Activated naive CD4-positive, alpha-beta T cell (primary cell): ENCODE measurements at places on chromosomes 6 and 20.

DNA sequence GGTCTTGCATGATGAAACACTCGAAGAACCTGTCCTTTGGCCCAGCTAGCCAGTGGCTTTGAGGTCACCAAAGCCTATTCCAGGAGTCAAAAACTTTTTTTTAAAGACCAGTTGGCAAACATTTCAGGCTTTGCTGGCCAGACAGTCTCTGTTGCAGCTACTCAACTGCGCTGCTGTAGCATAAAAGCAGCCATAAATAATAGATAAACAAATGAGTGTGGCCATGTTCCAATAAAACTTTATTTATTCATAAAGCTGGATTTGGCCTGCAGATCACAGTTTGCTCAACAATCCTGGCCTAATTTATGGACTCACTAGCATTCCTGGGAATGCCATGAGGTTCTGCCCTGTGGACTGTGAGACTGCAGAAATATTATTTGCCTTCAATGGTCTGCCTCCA lies 68.8 kb upstream of the LTV1 start:
- DNase-seq, result no peak

DNA sequence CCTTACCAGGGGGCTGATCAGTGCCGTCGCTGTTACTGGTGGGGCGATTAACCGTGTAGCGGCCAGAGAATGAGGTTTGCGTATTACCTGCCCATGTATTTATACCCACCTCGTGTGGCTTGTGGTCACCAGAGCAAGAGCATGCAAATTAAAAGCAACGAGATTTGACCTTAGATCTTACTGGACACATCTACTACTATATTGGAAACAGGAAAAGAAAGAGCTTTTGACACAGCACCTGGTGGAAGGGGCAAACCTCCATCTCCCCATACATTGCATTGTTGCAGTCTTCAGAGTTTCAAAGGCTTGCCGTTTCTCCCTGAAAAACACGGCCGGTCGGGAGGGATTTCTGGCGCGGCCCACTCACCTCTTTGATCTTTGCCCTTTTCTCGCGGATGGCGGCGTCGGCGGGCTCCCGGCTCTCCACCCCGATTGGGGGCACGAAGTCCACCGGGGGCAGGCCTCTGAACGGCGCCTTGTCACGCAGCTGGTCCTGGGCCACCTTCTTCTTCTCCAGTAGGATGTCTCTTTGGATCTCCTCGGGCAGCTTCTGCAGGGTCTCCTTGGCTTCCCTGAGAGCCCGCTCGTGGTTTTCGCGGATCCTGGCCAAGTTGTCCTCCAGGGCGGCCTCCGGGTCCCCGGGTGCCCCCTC lies 1.3 kb downstream of the MAN1A1 start:
- peak; percentile 8 for DNase-seq

GRCh38 chr20:20435453-20435852 lies 67.5 kb downstream of the INSM1 start:
- no peak for DNase-seq

- no peak for DNase-seq
Observed at GRCh38 chr6:163599136-163599535, 184.6 kb downstream of the QKI start.

DNA sequence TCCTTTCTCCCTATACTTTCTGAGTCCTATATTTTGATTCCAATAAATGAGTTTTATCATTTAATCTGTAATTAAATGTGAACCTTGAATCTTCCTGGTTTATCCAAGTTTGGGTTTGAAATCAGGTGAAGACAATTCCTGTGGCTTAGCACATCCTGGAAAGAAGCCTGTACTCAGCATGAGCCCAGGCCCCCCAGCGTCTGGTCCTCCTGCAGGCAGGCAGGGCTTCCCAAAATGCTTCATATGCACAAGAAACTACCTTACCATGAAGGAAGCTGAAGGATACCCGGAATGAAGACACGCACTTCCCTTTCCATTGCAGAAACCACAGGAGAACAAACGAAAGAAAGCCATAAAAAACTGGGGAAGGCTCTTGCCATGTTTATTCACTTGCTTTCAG lies 157.4 kb upstream of the PDE10A start:
- DNase-seq, result no peak

- DNase-seq, result no peak
Observed at GRCh38 chr6:95768539-95768938, 191.2 kb downstream of the MANEA start.

GRCh38 chr6:107987805-107988204 lies 29.8 kb upstream of the SEC63 start:
- DNase-seq, result no peak

DNA sequence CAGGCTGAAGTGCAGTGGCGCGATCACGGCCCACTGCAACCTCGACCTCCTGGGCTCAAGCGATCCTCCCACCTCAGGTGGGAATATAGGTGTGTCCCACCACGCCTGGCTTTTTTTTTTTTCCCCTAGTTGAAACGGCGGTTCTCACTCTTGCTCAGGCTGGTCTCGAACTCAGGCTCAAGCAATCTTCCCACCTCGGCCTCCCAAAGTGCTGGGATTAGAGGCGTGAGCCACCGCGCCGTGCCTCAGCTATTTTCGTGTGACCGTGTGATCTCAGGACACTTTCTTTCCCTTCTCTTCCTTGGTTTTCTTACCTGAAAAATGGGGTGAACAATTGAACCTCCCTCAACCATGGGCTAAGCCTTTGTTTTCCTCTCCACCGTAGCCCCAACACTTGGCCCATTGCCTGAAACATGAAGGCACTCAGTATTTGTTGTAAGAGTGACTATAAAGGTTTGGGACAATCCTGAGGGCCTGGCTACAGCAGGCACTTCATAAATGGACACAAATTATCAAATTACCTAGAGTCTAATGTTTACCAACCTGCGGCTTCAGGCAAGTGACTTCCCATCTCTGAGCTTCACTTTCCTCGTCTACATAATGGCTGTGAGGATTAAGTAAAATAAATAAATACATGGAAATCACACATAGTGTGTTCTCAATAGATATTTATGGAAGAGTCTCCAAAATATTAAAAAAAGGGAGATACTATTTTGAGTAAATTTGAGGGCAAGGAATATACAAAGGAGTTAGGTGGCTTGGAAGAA lies 31.4 kb upstream of the ID1 start:
- DNase-seq, result no peak

DNA sequence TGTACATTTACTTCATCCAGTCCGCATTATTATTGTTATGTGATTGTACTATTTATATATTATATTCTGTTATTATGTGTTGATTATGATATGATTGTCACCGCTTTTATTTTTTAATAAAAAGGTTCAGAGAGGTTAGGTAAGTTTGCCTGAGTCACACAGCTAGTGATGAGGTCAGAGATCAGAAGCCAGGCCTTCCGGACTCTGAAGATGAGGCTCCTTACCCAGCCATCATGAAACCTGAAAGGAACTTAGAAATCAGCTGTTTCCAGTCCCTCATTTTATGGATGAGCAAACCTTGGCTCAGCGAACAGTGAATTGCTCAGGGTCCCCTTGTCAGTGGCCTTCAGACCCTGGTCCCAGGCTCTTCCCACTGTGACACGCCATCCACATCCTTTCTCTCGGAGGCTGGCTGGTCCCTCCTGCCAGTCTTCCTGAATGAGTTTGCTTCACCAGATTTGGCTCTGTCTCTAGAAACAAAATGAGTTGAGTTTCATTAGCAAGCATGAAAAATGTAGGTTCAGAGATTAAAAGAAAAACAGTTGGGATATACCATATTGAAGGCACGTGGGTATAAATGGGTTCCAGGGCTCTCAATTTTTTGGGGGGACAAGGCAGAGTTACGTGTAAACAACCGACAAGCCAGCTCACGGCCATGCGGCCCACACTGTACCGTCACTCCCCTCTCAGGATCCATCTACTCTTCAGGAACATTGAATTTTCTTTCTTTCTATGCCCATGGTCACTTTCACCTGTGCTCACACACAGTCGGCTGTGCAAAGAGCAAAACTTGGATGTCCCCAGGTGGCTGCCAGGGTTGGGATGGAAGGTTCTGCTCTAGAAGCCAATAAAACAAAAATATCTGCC lies 132.9 kb downstream of the ZDHHC14 start:
- no peak for DNase-seq

- no peak for DNase-seq
Observed at GRCh38 chr20:18093388-18093787, 35.7 kb upstream of the OVOL2 start.

GRCh38 chr20:64040231-64041039 lies 4.5 kb downstream of the C20orf204 start:
- no peak for DNase-seq

DNA sequence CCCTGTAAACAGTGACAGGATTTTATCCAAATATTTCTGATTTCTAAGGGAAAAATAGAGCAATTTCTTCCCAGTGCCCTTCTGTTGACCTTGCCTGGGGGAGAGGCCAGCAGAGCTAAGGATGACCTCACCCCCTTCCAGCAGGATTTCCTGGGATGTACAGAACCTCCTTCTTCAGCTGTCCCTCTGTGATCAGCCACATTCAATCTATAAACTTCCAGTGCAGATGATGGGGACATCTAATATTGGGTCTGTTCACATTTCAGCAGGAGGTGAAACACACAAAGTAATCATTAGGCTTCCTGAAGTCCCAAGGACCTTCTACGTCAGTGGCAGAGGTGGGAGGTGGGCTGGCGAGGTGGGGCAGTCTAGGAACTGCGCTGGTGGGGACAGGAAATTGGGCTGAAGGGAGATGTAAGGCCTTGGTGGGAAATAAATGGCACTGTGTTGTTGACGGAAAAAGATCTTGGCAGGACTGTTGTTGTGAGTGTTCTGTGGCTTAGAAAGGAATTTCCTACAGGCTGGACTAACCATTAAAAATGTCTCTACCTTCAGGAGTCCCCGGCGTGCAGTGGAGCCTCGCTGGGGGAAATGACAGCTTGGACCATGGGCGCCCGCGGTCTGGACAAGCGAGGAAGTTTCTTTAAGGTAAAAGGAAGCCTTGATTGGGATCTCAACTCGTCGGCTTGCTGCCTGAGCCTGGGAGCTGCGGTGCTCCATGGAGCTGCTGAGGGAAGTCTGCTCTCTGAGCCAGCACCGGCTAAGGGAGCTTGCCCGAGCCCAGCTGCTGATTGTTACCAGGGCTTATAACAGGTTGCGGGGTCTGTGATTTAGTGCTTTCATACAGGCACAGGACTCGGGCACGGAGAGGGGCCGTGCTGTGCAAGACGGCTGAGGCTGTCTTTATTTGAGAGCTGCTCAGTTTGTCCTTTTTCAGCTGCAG lies 127.9 kb upstream of the NAA20 start:
- no peak for DNase-seq

GRCh38 chr20:59403261-59403961 lies 103.0 kb downstream of the EDN3 start:
- DNase-seq, result peak; percentile 78

- no peak for DNase-seq
Observed at GRCh38 chr6:157390273-157391060, 9.5 kb downstream of the ZDHHC14 start.
